ENCODE measurements at places on chromosomes 12 and 14.

- DNase-seq = peak; percentile 26
These were observed 26.2 kb downstream of the RFLNA start for GRCh38 chr12:124321040-124321481.

- DNase-seq = no peak
These were observed at the start of gene TNS2 for GRCh38 chr12:53049571-53050318. TNS2 (plus strand) TSS chr12:53050065; CDS start chr12:53050186, 121 bp downstream.

DNA sequence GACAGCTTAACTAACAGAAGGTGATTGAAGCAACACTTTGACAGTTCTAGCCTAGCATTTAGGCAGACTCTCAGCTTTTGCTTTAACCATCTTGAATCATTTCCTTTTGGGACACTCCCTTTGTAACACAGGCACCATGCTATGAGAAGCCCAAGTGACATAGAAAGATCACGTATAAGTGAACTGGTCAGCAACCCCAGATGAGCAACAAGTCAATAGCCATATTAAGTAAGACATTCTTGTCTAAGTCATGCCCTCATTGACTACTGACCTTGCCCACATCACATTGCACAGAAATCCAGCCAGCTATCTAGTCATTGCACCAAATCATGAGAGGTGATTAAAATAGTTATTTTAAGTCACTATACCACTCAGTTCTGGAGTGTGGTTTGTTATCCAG is 476.8 kb downstream of the TRHDE start:
- DNase-seq = no peak

DNA sequence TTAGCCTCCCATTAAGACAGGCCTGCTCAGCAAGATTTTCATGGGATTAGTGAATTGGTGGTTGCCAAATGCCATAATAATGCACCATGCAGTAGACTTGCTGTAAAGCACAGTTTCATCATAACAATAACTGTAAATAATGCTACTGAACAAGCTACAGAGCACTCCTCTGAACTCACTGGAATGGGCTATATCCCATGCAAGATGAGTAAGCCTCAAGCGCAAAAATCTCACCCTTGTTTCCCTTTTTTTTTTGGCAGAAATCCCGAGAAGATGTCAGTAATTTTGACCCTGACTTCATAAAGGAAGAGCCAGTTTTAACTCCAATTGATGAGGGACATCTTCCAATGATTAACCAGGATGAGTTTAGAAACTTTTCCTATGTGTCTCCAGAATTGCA is 145.9 kb upstream of the HIF1A start:
- no peak for DNase-seq

DNA sequence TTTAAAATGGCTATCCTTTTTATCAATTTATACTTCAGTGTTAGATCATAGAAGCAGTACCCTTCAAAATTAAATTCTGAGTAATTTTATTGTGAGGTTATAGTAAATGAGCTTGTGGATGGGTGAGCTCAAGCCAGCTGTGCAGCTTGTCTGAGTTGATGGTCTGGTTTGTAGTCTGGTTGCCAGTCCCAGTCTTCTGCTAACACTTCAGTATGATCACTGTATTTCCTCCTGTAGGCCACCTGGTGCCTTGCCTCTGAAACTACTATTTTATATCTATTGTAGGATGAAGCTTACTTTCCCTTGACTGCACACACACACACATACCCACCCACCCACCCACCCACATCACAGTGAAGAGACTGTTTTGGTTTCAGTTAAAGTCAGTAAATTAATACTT is 496.4 kb downstream of the PCNX1 start:
- DNase-seq = no peak

GRCh38 chr14:96576359-96576758 is 74.2 kb downstream of the PAPOLA start:
- no peak for DNase-seq

DNA sequence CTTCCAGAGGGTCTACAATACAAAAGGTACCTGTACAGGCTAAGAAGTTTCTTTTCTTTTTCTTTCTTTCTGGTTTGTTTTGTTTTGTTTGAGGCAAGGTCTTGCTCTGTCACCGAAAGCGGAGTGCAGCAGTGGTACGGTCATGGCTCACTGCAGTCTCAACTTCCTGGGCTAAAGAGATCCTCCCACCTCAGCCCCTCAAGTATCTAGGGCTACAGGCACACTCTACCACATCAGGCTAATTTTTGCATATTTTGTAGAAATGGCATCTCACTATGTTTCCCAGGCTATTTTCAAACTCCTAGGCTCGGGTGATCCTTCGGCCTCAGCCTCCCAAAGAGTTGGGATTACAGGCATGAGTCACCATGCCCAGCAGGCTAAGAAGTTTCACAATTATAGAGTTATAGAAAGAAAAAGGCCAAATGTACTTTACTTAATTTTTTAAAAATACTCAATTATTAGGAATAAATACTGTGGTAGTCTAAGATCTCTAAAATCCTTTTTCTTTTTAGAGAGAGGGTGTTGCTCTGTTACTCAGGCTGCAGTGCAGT is 3.0 kb upstream of the PIGH start:
- no peak for DNase-seq

- DNase-seq = no peak
These were observed 71.4 kb upstream of the SRSF5 start for GRCh38 chr14:69695322-69696203.

DNA sequence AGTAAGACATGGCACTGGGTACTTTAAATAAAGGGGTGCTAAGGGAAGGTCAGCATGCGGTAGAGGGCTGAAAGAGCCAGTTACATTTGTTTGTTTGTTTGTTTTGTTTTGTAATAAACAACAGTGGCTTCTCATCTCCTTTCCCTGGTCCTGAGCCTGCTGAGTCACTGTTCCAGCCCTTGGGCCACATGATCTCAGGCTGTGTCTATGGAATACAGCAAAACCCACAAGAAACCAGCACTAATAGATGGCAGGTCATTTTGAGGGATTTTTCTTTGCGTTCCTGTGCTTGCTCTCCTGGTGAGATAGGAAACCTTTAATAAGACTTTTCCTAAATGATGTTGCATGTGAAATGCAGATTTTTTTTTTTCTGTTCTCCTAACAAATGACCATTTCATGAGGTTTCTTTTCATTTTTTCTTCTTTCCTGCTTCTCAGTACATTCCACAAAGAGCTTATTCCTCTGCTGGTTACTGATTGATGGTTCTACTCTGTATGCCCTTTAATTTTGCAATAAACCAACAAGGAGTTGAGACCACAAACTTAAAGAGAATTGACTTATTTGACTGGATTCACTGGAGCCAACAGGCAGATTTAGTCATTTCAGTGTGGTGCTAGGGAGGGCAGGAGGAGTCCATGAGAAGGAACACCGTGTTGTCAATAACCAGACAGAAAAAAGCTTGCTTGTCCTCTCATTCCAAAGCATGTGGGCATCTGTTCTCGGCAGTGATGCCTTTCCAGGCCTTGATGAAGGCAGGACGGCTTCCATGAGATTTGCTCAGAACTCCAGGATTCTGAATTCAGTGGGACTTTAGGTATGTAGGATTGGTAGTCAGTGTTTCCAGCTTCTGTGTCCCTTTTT is 459.2 kb downstream of the RAD51B start:
- no peak for DNase-seq

- no peak for DNase-seq
These were observed 118.2 kb upstream of the KITLG start for GRCh38 chr12:88698471-88698870.

DNA sequence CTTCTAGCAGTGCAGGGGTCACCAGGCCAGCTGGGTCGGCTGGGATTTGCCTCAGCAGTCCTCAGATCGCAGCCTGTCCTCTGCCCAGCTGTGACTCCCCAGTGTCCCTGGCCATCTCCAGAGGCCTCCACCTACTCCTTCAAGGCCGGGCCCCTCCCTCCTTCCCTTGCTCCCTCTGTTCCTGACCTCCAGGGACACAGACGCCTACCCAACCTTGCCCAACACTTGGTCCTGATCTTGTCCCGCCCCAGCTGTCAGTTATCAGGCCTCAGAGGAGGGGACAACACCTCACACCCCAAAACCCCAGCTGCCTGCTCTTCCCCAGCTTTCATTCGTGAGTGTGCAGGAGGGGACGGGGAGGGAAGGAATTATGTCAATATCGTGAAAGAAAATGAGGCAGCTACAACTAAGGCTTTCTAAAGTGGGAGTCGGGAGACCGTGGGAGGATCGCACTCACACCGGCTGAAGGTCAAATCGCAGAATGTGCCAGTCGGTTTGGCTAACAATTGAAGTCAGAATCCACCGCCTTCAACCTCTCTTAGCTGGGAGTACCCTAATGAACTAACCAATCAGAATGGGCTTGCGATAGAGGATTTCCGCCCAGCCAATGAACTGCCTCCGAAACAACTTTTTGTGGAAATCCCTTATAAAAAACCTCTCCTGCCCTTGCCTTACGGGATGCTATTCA is 9.4 kb upstream of the PLBD2 start:
- DNase-seq = no peak

- peak; percentile 74 for DNase-seq
These were observed 379.6 kb downstream of the LRIG3 start for GRCh38 chr12:58540480-58541299.

DNA sequence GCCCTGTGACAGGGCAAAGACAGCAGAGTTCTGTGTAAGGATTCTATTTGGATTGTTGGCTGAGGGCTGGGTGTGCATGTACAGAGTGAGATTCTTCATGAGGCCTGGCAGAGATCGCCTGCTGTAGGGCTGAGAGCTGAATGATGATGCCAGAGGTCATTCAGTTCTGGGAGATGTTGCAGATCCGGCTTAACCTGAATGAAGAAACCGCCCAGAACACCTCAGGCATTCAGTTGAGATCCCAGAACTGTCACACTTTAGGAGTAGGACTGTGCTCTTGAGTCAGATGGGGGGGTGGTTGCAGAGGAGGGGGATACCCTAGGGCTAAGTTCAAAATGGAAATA is 5.8 kb upstream of the EVL start:
- no peak for DNase-seq

- no peak for DNase-seq
These were observed 97.9 kb upstream of the FAR2 start for GRCh38 chr12:29051221-29051620.

DNA sequence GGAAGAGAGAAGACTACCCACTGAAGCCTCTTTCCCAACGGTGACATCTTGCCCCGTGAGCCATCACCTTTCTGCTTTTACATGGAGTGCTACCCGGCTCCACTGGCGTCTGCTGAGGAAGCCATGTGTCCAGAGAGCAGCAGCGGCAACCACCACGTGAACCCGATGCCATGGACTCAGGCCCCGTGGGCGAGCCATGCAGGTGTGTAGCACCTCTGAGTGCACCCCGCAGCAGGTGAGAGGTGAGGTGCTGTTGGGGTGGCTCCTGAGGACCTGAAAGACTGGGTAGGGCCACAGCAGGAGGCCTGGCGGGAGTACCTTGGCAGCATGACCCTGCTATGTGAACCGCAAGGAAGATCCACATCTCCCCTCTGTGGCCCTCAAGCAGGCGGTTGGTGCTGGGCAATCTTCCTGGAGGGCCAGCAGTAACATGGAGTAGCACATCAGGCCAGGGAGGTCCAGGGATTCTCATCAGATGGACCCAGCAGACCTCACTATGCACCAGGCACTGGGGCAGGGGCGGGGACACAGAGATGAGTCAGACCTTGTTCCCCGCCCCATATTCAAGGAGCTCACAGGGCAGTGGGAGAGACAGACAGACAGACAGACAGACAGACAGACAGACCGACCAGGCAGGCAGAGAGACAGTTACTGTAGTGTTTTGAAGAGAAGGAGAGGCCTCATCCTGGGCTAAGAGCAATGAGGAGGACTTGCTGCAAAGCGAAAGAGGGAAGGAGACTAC is 129.6 kb downstream of the PAPOLA start:
- no peak for DNase-seq

DNA sequence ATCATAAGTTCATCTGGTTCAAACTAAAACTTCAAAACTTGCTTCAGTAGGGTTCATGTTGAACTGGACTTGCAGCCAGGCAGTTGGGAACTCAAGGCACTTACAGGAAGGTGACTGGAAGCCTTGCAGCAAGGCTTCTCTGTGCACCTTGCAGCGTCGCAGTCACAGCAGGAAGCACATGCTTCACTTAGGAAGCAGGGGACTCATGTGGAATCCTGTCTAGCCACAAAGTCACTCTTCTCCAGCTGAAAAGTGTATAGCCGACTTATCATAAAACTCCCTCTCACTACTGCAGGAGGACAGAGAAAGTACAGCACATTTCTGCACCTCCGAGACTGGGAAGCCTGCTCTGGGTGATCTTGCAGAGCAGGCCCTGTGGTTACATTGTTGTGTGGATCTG is 114.0 kb upstream of the PRB2 start:
- no peak for DNase-seq

DNA sequence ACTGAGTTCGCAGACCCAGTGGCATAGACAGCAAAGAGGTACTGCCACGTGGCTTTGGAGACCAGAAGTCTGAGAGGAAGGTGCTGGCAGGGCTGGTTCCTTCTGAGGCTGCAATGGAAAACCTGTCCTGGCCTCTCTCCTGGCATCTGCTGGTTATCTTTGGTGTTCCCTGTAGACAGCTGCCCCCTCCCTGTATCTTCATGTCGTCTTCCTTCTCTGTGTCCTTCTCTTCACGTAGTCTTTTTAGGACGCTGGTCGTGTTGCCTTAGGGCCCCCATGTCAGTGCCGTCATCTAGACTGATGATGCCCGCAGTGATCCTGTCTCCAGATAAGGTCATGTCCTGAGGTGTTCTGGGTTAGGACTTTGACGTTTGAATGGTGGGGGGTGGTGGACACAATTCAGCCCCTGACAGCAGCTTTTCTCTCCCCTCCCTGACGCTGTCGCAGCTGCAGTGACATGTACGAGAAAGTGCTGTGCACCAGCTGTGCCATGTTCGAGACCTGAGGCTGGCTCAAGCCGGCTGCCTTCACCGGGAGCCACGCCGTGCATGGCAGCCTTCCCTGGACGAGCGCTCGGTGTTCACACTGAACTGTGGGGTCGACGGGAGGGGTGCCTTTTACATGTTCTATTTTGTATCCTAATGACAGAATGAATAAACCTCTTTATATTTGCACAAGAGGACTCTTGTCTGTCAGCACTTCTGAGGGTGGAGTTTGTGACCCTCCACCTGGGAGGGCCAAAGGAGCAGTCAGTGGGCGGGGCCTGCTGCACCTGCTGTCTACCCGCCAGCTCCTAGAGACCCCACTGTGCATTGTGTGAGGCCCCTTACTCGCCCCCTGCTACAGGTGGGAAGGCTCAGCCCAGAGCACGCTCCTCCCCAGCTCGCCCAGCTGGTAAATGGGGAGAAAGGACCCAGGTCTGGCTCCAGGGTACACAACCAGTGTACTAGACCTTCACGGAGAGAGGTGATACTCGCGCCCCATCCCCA is 6.3 kb downstream of the SIVA1 start:
- DNase-seq = no peak

Measured in neuronal stem cell (in vitro differentiated cells).